ENCODE measurements at places on chromosomes 11 and 22.

DNA sequence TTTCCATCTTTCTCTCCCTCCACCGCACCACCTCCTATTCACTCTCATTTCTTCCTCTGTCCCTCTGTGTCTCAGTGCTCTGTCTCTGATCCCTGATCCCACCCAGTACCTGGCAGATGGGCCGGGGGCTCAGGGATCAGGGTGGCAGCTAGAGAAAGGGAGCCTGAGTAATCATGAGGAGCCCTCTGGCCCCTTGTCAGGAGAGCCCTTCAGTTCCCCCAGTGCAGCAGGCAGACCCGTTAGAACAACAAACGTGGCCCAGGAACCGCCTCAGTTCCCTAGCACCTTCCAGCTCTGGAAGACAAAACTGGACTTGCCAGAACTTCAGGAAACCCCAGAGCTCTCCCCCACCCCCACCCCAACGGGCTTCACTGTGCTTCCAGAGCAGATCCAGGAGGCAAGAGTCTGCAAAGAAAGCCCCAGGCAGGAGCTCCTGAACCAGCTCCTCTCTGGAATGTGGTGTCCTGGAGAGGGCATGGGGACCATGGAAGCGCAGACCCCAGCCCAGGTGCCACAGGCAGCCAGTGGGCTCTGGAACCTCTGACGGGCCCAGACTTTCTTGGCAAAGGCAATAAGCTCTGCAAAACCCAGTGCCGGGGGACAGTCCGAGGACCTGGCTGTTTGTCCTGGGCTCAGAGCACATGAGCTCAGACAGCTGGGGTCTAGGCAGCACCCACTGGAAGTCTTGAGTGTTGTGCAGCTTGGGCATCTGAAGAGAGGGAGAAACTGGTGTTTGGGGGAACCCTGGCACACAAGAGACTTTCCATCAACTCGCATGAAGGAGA is 43.2 kb downstream of the LMO1 start:
- no peak for DNase-seq

- no peak for DNase-seq
These were observed 26.3 kb upstream of the VPREB1 start for GRCh38 chr22:22218302-22218701.

- DNase-seq = no peak
These were observed 3.7 kb upstream of the IGLL1 start for GRCh38 chr22:23583836-23584235.

DNA sequence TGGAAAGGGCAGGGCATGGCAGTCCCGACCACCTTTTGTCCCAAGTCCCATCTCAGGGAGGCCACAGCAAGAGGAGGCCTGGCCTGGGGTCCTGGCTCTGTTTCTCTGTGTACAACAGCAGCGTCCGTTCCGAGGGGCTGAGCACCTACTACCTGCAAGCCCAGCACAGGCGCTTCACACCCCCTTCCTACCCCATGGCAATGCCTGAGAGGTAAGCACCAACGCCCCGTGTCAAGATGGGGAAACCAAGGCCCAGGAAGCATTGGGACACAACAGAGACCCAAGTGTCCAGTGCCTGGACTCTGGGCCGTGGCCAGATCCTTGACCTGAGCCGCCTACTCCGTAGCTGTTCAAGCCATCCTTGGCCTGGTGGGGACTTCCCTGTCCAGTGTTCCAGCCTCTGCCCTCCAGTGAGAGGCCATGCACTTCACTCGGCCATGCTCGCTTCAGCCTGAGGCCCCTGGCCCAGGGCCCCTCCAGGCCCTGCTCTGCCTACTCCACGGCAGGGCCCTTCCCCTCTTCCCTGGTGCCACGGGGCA is 14.3 kb upstream of the TCF20 start:
- DNase-seq = no peak

- DNase-seq = no peak
These were observed 72.9 kb downstream of the ABTB2 start for GRCh38 chr11:34284811-34285481.

GRCh38 chr11:29019960-29020683 is 911.9 kb downstream of the METTL15 start:
- peak; percentile 81 for DNase-seq

DNA sequence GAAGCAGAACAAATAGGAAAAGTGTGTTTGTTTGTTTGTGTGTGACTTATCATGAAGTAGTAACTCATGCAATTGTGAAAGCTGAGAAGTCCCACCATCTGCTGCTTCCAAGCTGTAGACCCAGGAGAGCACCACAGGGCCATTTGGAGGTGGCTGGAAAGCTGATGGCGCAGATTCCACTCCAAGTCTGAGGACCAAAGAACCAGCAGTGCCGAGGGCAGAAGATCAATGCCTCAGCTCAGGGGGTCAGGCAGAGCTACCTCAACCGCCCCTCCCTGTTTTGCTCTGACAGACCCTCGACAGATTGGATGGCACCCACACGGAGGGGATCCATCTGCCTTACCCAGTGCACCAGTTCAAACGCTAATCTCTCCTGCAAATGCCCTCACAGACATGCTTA is 896.2 kb downstream of the BRD1 start:
- no peak for DNase-seq

GRCh38 chr22:27986937-27987336 is 67.9 kb upstream of the PITPNB start:
- no peak for DNase-seq

DNA sequence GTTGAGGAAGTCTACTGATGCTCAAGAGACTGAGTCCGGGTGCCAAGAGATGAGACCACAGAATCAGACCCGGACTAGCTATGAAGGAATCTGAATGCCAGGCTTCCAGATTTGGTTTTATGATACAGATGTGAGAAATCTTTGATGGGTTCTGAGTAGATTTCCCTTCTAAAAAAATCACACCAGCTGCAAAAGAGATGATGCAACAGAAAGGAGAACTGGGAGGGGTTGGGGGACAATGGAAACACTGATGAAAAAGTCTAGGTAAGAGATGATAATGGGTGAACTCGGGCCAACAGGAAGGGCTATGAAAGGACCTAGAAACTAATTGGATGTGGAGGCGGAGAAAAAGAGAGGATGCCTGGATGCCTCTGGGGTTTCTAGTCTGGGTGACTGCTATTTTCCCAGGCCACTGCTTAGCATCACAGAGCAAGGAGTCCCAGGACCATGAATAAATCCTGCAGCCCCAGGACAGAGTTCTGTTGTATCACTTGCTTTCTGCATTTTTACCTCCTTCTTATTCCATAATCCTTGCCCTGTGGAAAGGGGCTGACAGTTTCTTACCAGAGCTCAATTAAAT is 115.4 kb upstream of the SEZ6L start:
- DNase-seq = no peak

- DNase-seq = peak; percentile 28
These were observed 6.0 kb upstream of the CDKN1C start for GRCh38 chr11:2891326-2892214.

DNA sequence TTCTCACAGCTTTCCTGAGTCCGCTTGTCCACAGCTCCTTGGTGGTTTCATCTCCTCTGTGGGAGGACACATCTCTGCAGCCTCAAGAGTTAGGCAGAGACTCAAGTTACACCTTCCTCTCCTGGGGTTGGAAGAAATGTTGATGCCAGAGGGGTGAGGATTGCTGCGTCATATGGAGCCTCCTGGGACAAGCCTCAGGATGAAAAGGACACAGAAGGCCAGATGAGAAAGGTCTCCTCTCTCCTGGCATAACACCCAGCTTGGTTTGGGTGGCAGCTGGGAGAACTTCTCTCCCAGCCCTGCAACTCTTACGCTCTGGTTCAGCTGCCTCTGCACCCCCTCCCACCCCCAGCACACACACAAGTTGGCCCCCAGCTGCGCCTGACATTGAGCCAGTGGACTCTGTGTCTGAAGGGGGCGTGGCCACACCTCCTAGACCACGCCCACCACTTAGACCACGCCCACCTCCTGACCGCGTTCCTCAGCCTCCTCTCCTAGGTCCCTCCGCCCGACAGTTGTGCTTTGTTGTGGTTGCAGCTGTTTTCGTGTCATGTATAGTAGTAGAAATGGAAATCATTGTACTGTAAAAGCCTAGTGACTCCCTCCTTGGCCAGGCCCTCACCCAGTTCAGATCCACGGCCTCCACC is 11.7 kb downstream of the RASD2 start:
- DNase-seq = peak; percentile 79

DNA sequence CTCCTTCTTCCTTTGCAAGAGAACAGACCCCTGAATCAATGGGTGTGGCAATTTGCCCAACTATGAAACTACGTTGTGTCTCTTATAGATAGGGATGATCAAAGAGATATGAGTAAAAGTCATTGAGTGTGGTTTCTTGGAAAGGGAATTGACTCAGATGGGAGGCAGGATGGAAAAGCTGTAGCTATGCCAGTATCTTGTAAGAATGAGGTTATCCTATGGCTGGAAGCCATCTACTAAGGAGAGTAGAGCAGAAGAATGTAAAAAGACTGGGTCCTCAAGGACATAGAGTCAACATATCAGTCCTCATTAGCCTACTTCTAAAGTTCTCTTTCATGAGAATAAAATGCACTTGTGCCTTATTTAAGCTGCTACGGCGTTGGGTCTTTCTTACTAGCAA is 78.9 kb upstream of the POU2AF2 start:
- DNase-seq = no peak

- no peak for DNase-seq
These were observed 85.0 kb downstream of the RPL27A start for GRCh38 chr11:8767466-8768142.

- DNase-seq = no peak
These were observed 6.1 kb downstream of the MCHR1 start for GRCh38 chr22:40685406-40685805.

- no peak for DNase-seq
These were observed 2168.8 kb upstream of the RAG2 start for GRCh38 chr11:38766796-38767195.

GRCh38 chr11:133746663-133747306 is 98.5 kb downstream of the SPATA19 start:
- no peak for DNase-seq

DNA sequence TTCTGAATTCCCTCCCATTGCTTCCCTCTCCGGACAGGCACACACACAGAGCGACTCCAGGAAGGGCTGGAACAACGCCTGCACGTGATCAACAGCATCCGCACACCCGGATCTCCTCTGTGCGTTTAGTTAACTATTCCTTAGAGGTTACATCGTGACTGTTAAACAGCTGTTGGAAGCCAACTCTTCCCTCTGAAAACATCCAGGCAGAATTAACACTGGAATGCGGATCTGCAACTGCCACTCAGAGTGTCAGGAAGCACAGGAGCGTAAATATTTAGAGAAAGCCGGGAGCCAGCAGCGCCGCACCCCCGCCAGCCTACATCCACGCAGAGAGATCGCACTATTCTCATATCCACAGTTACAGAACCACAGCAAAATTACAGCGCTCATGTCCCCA is 46.2 kb downstream of the SHANK2 start:
- DNase-seq = peak; percentile 7

DNA sequence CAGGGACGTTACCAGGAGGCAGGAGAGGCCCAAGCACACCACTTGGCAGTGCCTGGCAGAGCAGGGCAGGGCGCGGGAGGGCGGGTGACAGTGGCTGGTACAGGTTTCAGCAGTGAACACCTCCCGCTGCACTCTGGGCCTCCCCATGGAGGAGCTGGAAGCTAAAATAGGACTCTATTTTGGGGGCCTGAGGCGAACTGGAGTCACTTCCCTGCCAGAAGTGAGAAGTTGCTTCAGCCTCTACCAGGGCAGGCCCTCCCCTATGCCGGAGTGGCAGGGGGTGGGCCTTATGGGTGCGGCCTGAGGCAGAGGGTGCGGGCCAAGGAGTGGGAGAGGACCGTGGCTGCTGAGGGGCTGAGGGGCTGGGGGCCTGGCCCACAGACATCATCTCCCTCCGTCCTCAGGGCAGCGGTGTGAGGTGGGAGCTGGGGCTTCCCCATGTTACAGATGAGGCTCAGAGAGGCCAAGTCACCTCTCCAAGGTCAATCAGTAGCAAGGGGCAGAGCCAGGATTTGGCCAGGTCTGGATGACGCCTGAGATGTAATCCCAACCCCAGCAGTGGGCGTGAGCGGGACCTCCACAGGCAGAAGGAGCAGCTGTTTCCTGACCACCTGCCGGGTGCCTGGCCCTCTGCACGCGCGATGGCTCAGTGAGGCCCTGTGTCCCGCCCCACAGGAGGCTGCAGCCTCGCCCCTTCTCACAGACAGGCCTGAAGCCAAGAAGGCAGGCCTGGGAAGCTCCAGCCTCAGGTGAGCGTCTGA is 39.3 kb downstream of the KCNJ4 start:
- DNase-seq = peak; percentile 16

- DNase-seq = no peak
These were observed 64.1 kb upstream of the CLTCL1 start for GRCh38 chr22:19355413-19356157.

GRCh38 chr11:57777969-57778317 is 16.3 kb downstream of the CTNND1 start:
- DNase-seq = peak; percentile 45

DNA sequence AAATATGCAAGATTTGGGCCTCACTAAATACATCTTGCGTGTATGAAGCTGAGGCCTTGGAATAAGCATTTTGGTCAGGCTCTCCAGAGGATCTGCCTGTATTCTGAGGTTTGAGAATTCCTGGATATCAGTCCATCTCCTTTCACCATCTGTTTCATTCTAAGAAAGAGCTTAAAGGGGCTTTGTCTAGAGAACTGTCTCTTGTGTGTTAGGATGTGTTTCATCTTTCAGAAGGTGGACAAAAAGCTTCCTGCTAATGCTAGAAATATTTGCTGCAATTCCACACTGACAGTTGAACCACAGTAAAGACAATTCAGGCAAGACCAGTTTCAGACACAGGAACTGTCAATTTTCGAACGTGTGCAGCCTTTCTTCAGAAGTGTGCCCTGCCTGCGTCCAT is 185.4 kb downstream of the DBX1 start:
- DNase-seq = no peak

DNA sequence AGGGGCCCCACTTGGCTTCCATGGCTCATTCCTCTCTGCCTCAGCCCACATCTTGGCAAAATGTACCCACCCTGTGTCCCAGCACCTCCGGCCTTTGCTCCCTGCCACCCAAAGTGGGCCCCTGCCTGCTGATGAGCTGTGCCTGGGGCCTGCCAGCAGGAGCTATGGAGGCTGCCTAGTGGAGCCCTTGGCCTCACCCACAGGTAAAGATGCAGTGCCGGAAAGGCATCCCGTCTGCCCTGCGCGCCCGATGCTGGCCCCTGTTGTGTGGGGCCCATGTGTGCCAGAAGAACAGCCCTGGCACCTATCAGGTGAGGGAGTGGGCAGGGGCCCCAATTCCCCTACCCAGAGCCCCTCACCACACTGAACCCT is 1.3 kb downstream of the TBC1D10C start:
- DNase-seq = no peak

DNA sequence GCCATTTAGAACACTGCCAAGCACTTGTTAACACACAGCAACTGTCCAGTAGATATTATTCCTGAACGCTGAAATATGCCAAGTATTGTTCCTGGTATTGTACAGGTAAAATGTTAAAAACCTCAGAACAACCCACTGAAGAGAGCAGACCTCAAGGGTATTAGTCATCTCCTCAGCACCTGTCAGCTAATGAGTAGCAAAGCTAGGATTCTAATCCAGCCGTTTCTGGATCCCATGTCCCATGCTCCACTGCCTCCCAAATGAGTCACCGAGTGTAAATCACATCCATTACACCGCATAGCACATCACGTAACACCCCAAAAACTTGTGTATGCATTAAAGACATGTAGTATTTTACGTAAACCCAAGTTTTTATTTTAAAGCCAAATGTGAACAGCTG is 705.4 kb upstream of the TENM4 start:
- DNase-seq = no peak

Measured in choroid plexus epithelial cell (primary cell).